Suppressor macrophage (primary cell): ENCODE measurements at places on chromosomes 2 and 18.

GRCh38 chr2:111041398-111042202 lies 79.1 kb upstream of the BCL2L11 start:
- DNase-seq: no peak

DNA sequence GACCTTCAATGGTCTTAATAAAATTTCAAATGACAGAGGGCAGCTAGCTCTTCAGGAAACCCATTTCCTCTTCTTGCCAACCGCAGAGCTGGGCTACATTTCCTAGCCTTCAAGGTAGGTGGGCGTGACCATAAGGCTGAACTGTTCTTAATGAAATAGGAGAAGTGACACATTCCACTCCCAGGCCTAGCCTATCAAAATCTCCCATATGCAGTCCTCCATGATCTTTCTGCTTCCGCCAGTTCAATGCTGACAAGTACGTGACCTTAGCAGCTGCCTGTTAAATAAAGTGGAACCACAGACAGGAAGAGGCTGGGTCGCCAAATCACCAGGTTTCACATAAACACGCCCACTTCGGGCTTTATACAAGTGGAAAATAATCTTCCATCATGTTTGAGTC lies 13.2 kb downstream of the SERPINE2 start:
- peak; percentile 84 for DNase-seq

DNA sequence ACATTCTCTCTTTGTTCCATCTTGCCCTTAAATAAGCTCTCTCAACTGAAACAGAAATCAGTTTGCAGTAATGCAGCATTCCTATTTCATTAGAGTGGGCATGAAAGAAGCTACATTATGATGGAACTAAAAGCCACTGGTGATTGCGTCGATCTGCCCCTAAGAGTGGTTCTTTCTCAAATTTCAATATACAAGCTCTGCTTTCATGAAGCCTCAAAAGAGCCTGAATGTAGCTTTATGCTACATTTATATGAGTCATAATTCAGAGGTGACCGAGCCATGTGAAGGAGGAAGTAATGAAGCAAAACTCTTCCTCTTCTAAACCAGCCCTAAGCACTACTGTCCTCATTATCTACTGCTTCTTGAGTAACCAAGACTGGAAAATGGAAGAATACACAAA lies 64.8 kb upstream of the CYTIP start:
- peak; percentile 39 for DNase-seq

DNA sequence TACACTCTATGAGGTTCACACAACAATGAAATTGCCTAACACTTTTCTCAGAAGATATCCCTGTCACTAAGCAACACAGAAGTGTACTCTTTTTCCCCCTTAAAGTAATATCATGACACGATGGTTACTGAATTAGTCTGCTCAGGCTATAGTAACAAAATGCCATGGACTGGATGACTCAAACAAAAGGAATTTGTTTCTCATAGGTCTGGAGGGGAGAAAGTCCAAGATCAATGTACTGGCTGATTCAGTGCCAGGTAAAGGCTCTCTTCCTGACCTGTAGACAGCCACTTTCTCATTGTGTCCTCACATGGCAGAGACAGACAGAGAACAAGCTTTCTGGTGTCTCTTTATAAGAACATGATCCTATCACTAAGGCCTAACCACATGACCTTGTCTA lies 211.9 kb downstream of the RBM43 start:
- no peak for DNase-seq

GRCh38 chr2:215974700-215975429 lies 38.5 kb downstream of the MREG start:
- DNase-seq: no peak

- DNase-seq: no peak
These were observed 124.0 kb downstream of the PKP4 start for GRCh38 chr2:158580760-158581159.

DNA sequence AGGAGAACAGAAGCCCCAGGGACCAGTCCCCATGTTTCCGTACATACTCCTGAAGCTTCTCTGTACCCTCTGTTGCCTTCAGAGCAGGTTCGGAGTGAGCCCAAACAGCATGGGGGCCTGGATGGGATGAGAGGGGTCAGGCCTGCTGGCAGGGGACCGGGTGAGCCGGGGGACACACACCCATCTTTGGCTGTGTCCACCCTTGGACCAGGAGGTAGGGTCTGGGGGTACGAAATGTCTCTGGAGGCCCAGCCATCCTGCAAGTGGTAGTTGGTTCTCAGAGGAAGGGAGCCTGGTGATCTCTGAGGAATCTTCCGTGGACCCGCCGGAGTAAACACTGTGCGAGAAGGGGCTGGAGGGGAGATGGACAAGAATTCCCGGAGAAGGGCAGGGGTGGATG lies 15.3 kb downstream of the FBLN7 start:
- DNase-seq: no peak

- no peak for DNase-seq
These were observed 41.9 kb downstream of the KCNJ3 start for GRCh38 chr2:154740361-154740760.

- DNase-seq: no peak
These were observed 10.8 kb upstream of the NEU4 start for GRCh38 chr2:241798081-241798630.

DNA sequence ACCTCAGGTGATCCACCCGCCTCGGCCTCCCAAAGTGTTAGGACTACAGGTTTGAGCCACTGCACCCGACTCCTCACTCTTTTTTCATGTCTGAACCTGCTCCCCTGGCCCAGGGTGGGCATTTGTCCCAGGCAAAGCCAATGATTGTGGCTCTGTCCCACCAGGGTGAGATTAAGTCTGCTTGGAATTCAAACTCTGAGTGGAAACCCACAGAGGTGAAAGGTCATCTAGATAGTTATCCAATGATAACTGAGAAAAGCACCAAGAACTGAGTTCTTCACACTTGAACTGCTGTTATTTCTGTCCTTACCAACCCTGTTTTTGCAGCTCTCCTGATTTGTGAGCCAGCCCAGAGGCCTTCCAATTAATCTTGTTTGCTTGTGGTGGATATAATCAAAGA lies 62.4 kb upstream of the ACVR1 start:
- no peak for DNase-seq

DNA sequence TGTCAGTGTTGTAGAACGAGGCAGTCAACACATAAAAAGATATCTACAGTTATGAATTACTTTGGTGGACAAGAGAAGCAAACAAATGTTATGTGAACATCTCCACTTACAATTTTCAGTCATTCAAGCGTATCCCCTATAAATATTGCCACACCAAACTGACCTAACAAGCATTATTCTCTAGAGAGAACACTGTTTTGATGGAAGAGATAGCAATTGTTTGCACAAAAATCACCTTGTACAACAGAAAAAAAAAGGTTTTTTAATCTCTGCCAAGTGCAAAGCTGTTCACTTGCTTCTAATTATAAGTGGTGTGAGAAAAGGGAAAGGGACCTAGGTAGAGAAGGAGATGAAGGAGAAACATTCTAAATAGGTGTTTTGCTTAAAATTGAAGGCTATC lies 33.8 kb downstream of the PID1 start:
- no peak for DNase-seq

DNA sequence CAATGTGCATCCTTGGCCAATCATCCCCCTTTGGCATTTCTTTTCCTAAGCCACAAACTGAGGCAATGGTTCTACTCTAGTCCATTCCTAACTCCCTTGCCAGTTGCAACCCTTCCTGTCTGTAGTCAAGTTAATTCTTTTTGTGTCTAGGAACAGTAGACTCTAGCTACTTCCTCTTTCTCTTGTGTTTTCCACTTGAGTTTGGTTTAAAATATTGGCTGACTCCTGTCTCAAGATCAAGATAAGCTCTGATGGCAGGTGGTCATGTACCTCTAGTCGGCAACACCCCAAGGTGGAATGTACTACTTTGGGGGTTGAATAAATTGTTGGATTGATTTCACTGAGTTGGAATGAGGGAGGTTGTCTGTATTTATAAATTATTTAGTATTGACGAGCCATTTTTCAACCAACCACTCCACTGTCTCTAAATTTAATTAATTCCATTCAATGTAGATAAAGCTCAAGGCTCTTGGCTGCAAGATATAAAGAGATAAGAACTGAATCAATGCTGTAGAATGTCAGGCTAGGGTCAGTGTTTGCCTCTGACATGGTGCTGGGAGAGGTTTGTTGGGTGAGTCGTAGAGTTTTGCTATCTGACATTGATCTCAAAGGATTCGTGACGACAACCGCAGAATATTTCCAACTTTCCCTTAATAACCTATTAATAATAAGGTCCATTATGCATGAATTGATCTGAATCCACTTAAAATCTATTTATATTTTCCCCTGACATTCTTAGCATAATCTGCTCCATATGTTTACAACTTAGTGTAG lies 188.7 kb upstream of the APCDD1 start:
- DNase-seq: peak; percentile 30

DNA sequence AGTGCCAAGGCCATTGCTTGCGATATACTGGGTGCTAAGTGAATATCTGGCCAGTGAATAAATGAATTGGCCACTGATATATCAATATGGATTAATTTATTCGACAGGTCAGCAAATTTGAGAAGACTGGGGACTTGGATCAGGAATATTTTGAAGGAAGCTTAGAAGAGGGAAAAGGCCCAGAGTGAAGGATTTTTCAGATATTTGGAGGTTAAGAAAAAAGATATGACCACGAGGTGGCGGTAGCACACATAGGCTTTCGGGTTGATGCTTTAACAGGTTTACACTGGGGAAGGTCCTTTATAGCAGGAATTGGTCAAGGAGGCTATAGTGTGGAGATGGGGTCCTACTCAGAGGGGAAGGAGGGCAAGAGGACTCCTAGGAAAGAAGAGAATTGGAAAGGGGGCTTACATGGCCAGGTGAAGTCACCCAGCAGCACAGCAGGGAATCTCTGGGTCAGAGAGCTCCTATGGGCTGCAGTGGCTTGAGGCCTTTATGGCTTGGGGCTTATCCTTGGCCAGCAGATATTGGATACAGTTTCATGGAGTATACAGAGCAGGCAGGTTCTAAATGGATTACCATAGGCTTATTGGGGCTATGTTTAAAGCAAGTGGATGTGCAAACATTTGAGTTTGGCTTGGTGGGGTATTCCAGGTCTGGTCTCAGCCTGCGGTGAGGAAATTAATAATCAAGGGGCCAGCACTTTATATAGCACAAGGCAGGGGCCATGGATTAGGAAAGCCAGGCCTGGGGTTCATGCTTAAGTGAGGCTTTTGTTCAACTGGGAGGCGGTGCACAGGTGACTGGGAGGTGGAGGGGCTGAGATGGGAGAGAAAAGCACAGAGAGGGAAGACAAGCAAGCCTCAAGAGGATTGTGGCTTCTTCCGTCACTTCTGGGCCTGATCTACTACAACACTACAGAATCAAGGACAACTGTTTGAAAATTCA lies 9.7 kb downstream of the IL1RN start:
- peak; percentile 74 for DNase-seq
